Activated naive CD8-positive, alpha-beta T cell treated with anti-CD3 and anti-CD28 coated beads, Interleukin-2, amount 10 ng/mL, durations not matched to agents 7 days and 5 days (primary cell): ENCODE measurements at places on chromosomes 13 and 19. TPM values are rescaled to one million over a fixed set of nuclear protein-coding genes. Genes with fewer than 3 reads are reported as not detected.

Gene ZNF541
- 0.30 TPM for total RNA-seq

Gene OR7A5
- total RNA-seq: not detected

Gene TTYH1
- 1.9 TPM for total RNA-seq

Gene FAM216B
- not detected for total RNA-seq

Gene CELF5
- 0.14 TPM for total RNA-seq

Gene PNMA8B
- total RNA-seq: 0.22 TPM

Gene KCTD4
- total RNA-seq: not detected

- DNase-seq: no peak
Measured at GRCh38 chr13:50800091-50800739, 43.3 kb downstream of the DLEU7 start.

DNA sequence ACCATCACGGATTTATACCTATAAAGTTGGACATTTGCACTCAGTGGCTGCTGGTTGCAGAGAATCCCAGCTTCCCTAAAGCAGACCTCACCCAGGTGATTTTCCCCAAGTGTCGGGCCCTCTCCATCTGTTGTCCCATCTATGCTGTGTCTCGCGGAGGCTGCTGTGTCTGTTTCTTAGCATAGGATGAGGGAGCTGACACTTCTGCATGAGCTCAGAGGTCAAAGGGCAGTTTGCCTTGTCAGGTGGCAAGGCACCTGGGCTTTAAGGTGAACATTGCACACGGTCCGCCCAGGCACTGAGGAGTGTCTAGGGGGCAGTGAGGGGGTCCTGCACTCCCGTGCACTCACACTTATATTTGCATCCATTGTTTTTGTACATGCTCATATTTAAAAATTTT lies 151.6 kb downstream of the ZIC5 start:
- DNase-seq: no peak

GRCh38 chr19:16952046-16952445 lies 63.2 kb downstream of the F2RL3 start:
- no peak for DNase-seq

DNA sequence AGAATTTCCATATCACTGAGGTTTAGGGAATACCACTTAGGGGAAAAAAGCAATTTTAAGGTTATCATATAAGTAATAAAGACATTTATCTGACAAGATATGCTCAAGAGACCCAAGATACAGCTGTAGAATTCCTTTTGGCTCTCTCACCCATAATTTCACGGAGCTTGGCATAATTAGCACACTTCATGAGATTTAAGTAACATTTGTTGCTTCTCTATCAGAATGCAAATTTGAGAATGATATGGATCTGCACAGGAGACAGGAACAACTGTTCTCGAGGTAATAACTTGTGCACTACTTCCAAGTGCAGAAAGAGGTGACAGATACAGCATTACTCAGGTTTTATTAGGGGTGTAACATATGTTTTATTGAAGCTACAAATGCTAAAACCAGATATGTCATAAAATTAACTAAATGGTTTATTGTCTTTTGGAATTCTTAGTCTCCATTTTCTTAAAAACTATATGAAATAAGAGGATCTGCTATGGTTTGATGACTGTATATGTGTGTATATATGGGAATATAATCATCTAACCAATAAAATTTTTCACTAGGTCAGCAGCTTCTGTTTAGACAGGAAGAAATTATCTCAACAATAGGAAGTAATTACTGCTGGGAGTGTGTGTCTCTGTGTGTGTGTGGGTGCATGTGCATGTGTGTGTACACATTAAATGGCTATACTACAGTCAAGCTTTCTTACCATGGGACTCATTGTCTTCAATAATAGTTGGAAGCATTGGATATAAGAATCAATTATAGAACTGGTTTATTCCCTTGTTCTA lies 401.3 kb downstream of the PCDH17 start:
- no peak for DNase-seq

DNA sequence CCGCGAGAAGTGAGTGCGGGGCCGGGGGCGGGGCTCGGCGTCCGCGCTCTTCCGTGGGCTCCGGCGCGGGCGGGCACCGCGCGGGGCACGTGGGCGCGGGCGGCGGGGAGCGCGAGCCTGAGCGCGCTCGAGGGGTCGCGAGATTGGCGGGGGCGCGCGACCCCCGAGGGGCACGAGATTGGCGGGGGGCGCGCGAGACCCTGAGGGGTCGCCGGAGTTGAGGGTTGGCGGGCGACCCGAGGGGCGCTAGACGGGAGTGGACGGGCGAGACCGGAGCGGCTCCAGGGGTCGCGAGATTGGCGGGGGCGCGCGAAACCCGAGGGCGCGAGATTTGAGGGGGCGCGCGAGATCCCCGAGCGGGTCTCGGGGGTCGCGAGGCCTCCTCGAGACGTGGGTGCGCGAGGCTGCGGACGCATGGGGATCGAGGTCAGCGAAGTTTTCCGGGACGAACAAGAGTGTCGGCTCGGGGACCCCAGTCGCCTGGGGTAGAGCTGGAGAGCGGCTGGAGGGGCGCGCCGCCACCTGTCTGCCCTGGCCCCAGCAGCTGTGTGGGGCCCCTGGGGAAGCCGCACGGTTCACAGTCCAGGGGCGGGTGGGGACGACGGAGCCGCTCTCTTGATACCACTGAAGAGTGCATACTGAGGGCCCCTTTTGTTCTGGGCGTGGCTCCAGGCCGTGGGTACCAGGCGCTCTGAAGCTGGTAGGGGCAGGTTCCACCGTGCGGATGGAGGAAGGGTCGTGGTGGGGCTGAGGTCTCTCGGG lies 682 bp downstream of the SSBP4 start:
- peak; percentile 68 for DNase-seq

DNA sequence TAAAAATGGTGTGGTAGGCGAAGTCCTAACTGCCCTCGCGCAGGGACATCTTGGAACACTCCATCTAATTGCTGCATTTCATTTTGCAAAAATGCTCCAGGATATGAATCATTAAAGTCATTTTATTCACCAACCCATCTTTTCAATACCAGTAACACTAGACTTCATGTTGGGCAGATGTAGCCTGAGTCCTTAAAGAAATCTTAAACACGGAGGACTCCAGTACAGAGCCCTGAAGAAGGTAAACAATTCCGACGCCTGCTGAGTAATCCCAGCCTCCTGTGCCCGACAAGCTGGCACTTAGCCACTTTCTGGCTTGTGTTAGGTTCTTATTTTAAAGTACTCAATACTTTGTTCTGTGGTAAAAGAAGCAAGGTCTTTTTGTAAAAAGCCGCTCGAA lies 58.0 kb upstream of the IRS2 start:
- DNase-seq: no peak

GRCh38 chr19:29798774-29799497 lies 12.9 kb upstream of the CCNE1 start:
- no peak for DNase-seq

GRCh38 chr13:108352599-108352998 lies 83.1 kb downstream of the TNFSF13B start:
- no peak for DNase-seq

- DNase-seq: no peak
Measured at GRCh38 chr13:84845907-84846619, 953.2 kb downstream of the SLITRK6 start.

GRCh38 chr19:44762038-44762437 lies 13.5 kb downstream of the BCL3 start:
- DNase-seq: no peak
